ENCODE measurements at places on chromosomes 1 and 21. TPM values are rescaled to one million over a fixed set of nuclear protein-coding genes. Genes with fewer than 3 reads are reported as not detected.

Gene FABP3
- 52.9 TPM for total RNA-seq

Gene APOBEC4
- total RNA-seq, result 0.20 TPM

Gene FCRL6
- total RNA-seq, result 1.8 TPM

Gene FMO5
- 105 TPM for total RNA-seq

Gene SLC1A7
- total RNA-seq, result not detected

Gene UQCRHL
- 0.57 TPM for total RNA-seq

Gene OR2T33
- total RNA-seq, result not detected

Gene GSTM1
- total RNA-seq, result not detected

DNA sequence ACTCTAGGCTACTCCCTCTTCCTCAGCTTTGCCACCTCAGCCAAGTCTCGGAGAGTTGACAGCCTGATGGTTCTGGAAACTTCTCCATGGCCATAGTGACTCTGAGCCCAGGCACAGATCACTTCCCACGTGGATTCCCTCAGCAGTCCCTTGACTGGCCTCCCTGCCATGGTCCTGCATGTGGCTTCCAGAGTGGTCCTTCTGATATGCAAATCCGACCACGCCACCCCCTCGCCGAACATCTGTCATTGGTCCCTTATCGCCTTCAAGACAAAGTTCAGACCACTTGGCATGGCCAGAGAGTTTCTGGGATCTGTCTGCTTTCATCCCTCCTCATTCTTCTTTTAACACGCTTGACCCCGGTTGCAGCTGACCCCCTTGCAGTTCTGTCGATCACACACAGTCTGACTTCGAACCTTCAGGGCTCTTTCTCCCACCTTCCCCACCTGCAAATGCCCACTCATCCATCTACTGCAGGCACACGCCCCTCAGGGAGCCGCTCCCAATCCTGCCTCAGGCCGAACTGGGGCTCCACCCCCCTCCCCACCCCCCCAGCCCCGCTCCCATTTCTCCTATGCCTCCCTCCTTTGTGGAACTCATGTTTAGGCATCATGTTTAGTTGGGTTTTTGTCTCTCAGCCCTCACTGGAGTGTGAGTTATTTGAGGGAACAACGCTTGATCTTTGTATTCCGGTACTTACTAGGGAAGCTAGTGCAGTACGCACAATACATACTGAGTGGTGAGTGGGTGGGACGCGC lies 29.0 kb downstream of the KIAA1614 start:
- no peak overlapping the region for H3K4me3 ChIP-seq
- H3K36me3 ChIP-seq, result peaks cover 17% of the 10 kb centered on the region
- H3K27ac ChIP-seq, result no peak overlapping the region
- no peak for DNase-seq
- H3K27me3 ChIP-seq, result no peaks in the 10 kb centered on the region
- no peaks in the 10 kb centered on the region for H3K4me1 ChIP-seq

GRCh38 chr1:107432108-107432507 lies 291.3 kb downstream of the NTNG1 start:
- no peak overlapping the region for H3K27ac ChIP-seq
- no peak for DNase-seq
- H3K36me3 ChIP-seq, result no peaks in the 10 kb centered on the region
- H3K27me3 ChIP-seq, result no peaks in the 10 kb centered on the region

DNA sequence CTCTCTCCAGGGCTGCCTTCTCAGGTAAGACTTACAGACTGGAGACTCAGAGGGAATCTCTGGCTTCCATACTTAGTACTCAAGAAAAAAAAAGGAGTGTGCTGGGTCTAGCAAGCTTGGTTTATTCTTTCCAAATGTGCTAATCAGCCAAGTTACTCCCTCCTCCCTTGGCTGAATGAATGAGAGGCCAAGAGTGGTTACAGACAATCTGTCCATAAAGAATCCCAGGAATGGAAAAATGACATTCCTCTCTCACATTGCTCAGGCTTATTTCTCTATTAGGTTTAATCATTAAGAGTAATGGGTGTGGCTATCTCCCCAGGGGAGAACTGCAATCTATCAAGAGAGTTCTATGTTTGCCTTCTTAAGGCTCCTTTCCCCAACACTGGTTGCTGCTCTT lies 547.3 kb upstream of the PLXNA2 start:
- no peaks in the 10 kb centered on the region for H3K4me1 ChIP-seq
- DNase-seq, result no peak
- H3K27ac ChIP-seq, result no peak overlapping the region

- H3K4me1 ChIP-seq, result no peaks in the 10 kb centered on the region
- H3K27me3 ChIP-seq, result no peaks in the 10 kb centered on the region
- H3K27ac ChIP-seq, result no peak overlapping the region
- H3K36me3 ChIP-seq, result no peaks in the 10 kb centered on the region
- no peak overlapping the region for H3K4me3 ChIP-seq
Observed at GRCh38 chr1:201095581-201095980, 16.6 kb downstream of the CACNA1S start.

DNA sequence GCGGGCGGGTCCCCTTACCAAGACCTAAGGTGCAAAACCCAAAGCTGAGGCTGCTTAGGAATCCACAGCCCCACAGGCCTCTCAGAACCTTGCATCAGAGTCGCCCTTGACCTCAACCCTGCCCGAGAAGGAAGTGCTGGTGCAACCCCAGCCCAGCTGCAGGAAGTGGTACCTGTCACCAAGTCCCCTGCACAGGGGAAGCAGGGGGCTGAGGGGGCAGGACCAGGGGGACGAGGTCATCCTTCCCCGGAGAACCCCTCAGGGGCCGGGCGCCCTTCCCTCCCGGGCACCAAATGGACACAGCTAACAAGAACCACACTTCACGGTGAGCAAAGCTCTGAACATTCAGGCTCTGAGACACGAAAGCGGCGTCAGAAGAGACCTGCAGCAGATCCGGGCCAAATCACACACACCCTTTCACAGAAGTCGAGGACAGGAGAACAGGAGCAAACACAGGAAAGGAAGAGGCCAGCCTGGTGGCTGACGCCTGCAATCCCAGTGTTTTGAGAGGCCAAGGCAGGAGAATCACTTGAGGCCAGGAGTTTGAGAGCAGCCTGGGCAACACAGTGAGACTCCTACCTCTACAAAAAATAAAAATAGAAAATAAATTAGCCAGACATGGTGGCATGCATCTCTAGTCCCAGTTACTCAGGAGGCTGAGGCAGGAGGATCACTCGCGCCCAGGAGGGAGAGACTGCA lies 6.4 kb downstream of the ITGB2 start:
- H3K4me3 ChIP-seq, result peak overlapping the region; percentile 15
- no peaks in the 10 kb centered on the region for H3K36me3 ChIP-seq
- H3K27ac ChIP-seq, result peak overlapping the region; percentile 85
- DNase-seq, result peak; percentile 83
- H3K27me3 ChIP-seq, result no peaks in the 10 kb centered on the region

- no peaks in the 10 kb centered on the region for H3K27me3 ChIP-seq
- no peak overlapping the region for H3K4me3 ChIP-seq
Observed at GRCh38 chr1:37888022-37888700, 28.8 kb upstream of the MTF1 start.

DNA sequence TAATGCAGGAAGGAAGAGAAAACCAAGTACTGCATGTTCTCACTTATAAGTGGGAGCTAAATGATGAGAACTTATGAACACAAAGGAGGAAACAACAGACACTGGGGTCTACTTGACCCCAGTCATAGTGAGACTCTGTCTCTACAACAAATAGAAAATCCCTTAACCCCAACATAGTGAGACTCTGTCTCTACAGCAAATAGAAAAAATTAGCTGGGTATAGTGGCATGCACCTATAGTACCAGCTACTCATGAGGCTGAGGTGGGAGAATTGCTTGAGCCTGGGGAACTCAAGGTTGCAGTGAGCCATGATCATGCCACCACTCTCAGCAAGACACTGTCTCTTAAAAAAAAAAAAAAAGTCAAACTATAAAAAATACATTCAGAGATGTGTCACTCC lies 42.7 kb downstream of the GIPC2 start:
- DNase-seq, result no peak
- H3K27me3 ChIP-seq, result no peaks in the 10 kb centered on the region
- no peaks in the 10 kb centered on the region for H3K4me1 ChIP-seq
- no peak overlapping the region for H3K27ac ChIP-seq

GRCh38 chr1:11940260-11940921 lies 5.9 kb downstream of the PLOD1 start:
- H3K27me3 ChIP-seq, result no peaks in the 10 kb centered on the region
- peaks cover 32% of the 10 kb centered on the region for H3K36me3 ChIP-seq

GRCh38 chr1:196655071-196655470 lies 3.2 kb downstream of the CFH start:
- no peaks in the 10 kb centered on the region for H3K36me3 ChIP-seq
- no peak overlapping the region for H3K4me3 ChIP-seq
- H3K27ac ChIP-seq, result no peak overlapping the region
- DNase-seq, result no peak

- no peaks in the 10 kb centered on the region for H3K36me3 ChIP-seq
- peaks cover 2% of the 10 kb centered on the region for H3K4me1 ChIP-seq
- DNase-seq, result no peak
- H3K27me3 ChIP-seq, result no peaks in the 10 kb centered on the region
Observed at GRCh38 chr1:247360991-247361731, 29.5 kb upstream of the ZNF496 start.

- H3K4me1 ChIP-seq, result peaks cover 10% of the 10 kb centered on the region
- no peak overlapping the region for H3K27ac ChIP-seq
- no peak overlapping the region for H3K4me3 ChIP-seq
- H3K27me3 ChIP-seq, result no peaks in the 10 kb centered on the region
Observed at GRCh38 chr1:54794451-54795355, 6.4 kb downstream of the TTC22 start.

DNA sequence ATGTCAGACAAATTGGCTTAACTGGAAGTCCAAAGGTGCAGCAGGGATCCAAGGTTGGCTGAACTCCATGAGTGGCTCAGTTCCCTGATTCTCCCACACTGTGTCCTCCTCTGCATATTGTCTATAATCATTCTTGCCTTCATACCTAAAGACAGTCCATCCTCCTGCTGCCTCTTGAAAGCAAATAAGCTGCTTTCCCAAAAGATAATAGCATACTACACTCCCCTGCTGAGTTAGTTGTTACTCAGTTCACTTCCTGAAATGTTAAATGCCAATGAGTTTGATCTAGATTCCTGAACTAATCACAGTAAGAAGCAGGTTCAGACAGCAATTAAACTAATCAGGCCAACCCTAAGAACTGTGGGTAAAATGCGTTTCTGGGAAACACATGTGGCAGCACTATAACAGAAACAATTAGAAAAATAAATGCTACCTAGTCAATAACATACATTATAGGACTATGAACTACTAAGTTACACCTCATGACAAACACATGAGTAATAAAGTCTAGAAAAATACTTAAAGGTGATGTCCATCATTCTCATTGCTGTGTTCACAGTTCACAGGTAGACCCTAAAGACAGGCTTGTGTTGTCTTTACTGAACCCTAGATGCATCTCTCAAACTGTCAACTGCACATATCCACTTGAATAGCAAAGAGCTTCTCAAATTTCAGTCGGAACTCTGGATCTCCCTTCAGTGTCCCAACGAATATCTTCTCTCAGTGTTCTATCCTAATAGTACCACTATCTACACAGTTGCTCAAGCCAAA lies 50.8 kb upstream of the BOLA1 start:
- H3K27ac ChIP-seq, result no peak overlapping the region
- H3K27me3 ChIP-seq, result no peaks in the 10 kb centered on the region
- DNase-seq, result no peak
- H3K36me3 ChIP-seq, result no peaks in the 10 kb centered on the region
- peaks cover 34% of the 10 kb centered on the region for H3K4me1 ChIP-seq

- H3K36me3 ChIP-seq, result no peaks in the 10 kb centered on the region
- DNase-seq, result peak; percentile 93
- peak overlapping the region; percentile 94 for H3K27ac ChIP-seq
- H3K4me1 ChIP-seq, result peaks cover 24% of the 10 kb centered on the region
- no peaks in the 10 kb centered on the region for H3K27me3 ChIP-seq
Observed at GRCh38 chr1:183470961-183471742, 1.1 kb upstream of the SMG7 start.

GRCh38 chr1:64895500-64895899 lies 70.8 kb downstream of the JAK1 start:
- no peaks in the 10 kb centered on the region for H3K36me3 ChIP-seq
- no peak overlapping the region for H3K27ac ChIP-seq
- no peaks in the 10 kb centered on the region for H3K27me3 ChIP-seq
- DNase-seq, result no peak

GRCh38 chr1:36857754-36858153 lies 176.6 kb downstream of the GRIK3 start:
- no peaks in the 10 kb centered on the region for H3K27me3 ChIP-seq
- no peaks in the 10 kb centered on the region for H3K4me1 ChIP-seq
- H3K36me3 ChIP-seq, result no peaks in the 10 kb centered on the region
